GM12865 (cell line): ENCODE measurements at places on chromosomes 3 and 15.
A peak's percentile ranks its signal among the peaks of the same experiment; 100 is the strongest.

- DNase-seq, result no peak
Observed at GRCh38 chr3:115651599-115651998, 28.3 kb downstream of the GAP43 start.

DNA sequence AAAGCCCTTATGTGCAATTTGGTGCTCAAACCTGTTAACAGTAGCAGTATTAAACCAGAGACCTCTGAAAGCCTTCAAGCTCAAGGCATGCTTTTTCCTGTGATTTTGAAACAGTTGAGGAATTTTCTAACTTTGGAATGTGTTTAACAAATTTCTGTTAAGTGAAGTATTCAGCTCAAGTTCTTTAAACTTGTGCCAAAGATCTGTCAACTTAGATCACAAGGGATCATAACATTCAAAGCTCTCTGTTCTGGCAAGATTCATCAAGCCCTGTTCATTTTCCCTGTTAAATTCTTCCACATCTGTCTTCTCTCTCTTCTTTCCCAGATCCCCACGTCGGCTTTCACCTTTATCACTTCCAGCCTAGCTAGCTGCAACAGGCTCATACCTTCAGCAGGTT lies 28.8 kb upstream of the RYK start:
- DNase-seq, result no peak

DNA sequence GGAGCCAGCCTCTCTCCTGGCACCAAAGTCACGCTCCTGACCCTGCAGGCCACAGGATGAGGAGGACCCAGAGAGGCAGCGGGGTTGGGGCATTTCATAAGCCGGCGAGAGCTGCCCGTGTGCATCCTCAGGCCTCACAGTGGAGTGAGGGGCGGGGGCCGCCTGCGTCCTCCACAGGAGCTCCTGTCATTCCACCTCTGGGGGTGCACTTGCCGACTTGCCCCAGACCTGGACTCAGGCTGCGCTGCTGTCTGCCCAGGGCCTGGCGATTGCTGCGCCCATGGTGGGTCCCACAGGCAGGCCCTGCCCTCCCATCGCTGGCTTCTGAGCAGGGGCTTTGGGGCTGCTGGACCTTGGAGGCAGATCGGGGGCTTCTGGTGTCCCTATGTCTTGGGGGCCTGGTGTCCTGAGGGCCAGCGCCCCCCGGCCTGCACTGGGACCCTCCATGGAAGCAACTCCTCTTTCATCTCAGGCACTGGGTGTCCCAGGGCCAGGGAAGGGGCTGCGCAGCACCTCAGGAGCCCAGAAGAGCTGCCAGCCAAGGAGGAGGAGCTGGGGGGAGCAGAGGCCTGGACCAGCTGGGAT lies 184.0 kb downstream of the GOLGA6L6 start:
- DNase-seq, result no peak

- no peak for DNase-seq
Observed at GRCh38 chr3:171351676-171352075, 108.5 kb downstream of the TNIK start.

DNA sequence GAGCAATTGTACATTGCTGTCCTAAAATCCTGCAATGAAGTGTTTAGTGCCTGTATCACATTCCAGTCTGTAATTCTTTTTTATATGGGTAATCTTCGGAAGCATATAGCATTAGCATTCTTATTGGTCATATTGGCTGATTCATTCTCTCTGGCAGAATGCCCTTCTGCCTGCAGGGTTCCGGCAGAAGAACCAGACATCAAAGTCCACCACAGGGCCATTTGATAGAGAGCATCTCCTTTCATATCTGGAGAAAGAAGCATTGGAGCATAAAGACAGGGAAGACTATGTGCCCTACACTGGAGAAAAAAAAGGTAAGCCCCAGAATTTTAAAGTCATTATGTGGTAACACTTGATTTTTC lies 39.6 kb downstream of the TMOD3 start:
- DNase-seq, result no peak

DNA sequence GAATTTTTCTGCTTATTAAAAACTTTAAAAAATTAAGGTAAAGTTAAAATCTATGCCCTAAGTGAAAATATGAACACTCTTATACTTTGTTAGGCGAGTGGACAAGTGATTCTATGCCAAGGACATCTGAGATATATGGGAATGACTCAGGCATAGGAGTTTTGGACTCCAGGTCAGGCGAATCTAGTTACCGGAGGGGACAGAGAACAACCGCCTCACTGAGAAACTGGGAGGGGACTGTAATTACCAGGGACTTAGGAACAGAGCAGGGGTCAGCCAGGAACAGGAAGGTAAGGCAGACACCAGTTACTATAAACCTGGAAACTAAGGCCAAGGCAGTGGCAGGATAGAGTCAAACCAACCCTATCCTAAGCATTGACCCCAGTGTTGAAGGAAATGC lies 16.8 kb upstream of the ATP1B3 start:
- DNase-seq, result no peak

- no peak for DNase-seq
Observed at GRCh38 chr3:117734496-117734895, 1024.9 kb downstream of the TUSC7 start.

GRCh38 chr3:172625404-172625803 lies 85.5 kb downstream of the NCEH1 start:
- DNase-seq, result no peak

DNA sequence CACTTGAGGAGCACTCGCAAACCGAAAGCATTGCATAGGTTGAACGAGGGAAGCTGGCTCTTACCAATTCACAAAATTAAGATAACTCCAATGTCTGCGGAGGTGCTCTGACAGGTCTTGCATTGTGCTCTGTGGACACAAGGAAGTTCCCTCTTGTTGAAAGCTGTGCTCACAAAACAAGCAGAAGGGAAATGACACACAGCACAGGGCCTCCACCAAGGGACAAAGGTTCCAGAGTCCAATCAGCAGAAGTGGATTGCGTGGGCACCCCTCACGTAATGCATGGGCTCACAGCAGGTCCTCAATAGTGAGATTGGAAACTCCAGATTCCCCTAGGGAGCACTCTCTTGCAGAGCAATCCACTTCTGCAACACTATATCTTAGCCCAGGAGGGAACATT lies 89.9 kb downstream of the ATP10A start:
- no peak for DNase-seq

DNA sequence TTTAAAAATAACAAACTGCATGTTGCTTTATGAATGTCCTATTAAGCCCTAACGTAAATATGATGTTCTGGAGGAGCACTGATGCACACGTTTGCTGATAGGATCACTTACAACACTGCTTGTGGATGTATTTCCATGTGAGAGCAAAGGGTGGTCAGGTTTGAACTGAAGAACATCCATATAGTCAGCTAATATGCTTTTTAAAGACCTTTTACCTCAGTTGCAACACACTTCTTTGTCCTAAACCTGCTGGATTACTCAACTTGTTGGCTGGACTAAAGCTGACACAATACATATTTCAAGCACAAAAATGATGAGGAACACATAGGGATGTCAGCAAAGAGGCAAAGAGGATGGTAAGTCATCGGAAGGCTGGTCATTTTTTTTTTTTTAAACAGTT lies 186.6 kb downstream of the TIGIT start:
- no peak for DNase-seq

DNA sequence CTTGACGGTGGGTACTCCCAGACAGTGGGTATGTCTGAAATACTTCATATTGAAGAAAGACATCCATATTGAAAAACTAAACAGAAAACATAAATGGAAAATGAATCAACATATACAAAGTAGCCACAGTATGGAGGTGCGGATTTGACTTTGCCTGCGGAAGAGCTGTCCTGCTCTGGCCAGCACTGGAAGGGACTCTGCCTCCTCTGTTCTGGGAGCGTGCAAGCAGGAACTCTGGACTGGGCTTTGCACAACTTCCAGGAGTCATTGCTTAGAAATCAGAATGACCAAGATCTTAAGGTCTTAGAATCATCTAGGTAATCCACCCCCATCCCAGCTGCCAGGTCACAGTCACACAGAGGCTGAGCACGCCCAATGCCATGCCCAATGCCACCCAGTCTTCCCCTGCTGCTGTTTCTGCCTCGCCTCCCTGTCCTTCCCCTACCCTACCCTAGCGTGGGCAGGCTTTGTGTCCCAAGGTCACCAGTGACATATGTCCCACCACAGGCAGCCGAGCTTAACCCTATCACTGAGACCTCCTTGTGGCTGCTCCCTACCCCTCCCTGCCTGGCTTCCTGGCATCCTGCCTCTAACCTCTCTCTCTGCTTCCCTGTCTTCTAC lies 36.3 kb downstream of the CDC25A start:
- no peak for DNase-seq

DNA sequence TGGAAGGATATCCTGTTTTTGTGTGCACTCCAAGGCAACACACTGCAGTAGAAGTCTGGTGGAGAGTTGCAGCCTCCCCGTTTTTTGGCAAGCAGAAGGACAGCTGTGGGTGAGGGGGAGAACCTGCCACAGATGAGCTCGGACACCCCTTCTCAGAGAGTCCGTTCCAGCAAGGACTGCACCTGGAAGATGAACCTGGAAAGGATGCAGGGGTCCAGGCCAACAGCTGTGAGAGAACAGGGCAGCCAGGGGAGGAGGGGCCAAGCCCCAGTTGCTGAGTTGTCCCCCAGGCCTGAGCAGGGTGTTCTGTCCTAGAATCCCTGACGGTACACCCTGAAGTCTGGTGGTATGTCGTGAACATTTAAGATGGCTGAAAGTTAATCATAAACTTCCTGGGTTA lies 30.2 kb downstream of the ZXDC start:
- no peak for DNase-seq

- no peak for DNase-seq
Observed at GRCh38 chr15:69612112-69612511, 159.5 kb downstream of the RPLP1 start.

DNA sequence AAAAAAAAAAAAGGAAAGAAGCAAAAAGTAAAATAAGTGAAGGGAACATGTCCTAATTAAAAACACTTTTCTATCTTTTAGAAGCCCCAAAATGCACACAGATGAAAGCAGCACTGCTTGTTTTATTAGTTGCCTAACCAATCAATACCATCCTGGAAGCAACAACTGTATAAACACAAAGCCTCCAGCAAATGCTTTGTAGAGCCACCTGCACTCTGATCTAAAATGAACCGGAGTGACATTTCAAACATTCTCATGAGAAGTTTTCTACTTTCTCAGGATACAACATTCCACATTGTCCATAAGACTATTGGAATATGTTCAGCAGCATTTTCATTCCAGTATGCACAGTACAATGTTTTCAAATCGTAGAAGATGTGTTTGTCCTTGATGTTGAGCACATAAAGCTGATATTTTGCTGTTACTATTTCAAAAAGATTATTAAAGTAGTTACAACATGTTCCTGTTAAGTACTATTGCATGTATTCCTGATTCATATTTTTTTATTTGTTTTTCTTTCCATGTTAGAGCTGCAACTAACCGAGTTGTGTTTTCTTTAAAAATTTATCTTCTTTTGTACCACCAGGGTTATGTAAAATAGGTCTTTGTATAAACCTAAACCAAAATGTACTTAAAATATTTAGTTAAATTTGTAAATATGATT lies 50.3 kb upstream of the PLSCR5 start:
- no peak for DNase-seq

- no peak for DNase-seq
Observed at GRCh38 chr3:79358327-79358726, 409.5 kb downstream of the ROBO1 start.

DNA sequence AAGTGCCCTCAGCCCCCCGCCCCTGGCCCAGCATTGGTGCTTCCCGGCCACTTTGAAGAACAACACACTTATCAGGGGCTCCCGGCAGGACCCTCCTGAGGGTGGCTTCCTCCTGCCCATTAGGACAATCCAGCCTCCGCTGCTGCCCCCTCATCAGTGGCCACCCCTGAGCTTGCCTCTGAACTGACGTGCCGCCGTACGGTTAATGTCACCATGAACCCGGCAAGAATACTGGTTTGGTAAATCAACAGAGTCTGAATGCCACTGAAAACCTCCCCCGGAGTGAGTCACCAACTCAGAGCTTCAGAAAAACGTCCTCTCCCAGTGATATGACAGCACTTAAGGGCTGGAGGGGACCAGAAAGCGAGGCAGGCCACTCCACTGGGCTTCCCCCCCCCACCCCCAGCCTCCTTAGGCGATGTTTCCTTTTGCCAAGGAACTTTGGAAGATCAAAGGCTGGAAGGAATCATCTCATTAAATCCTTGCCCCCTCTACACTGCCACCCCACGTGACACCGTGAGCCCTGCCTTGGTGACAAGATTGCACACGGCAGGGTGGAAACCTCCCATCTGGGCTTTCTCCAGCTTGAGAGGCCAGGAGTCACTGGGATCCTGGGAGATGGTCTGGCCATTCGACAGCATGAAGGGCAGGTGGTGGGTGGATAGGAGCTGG lies 142.1 kb downstream of the NUP210 start:
- DNase-seq, result no peak

DNA sequence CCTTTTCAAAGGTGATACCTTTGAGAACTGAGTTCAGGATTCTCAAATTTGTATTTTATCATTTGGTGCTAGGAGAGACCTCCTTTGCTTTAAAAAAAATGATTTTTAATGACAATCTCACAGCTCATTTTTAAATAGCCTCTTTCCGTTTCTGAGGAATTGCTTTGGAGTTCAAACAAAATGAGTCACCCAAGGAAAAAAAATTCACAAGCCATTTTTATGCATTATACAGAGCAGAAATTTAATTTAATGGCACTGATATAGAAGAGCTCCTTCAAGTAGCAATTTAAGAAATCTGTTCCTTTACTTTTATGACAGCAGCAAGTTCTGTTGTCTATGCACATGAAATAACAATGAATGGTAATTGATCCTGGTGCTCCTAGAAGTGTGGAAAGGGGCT lies 337.9 kb upstream of the KCNMB2 start:
- DNase-seq, result no peak

- DNase-seq, result peak; percentile 98
Observed at GRCh38 chr3:119498186-119499011, at the start of gene TIMMDC1. Gene TIMMDC1 (plus strand): TSS chr3:119498547. CDS start chr3:119498734, 187 bp downstream.

- no peak for DNase-seq
Observed at GRCh38 chr15:59396679-59397078, 24.0 kb upstream of the MYO1E start.

DNA sequence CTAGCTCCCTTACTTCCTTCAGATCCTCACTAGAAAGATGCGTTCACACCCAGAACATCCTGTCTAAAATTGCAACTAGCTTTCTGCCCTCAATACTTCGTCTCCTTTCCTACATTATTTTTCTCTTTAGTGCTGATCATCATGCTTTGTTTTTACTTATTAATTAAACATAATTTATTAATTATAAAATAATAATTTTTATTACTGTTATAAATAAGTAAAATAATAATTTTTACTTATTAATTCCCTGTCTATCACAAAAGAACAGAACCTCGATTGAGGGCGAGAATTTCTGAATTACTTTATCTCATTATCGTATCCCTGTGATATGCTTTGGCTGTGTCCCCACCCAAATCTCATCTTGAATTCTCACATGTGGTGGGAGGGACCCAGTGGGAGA lies 41.3 kb downstream of the GOLIM4 start:
- no peak for DNase-seq
